ENCODE measurements at places on chromosomes 7 and 10.

DNA sequence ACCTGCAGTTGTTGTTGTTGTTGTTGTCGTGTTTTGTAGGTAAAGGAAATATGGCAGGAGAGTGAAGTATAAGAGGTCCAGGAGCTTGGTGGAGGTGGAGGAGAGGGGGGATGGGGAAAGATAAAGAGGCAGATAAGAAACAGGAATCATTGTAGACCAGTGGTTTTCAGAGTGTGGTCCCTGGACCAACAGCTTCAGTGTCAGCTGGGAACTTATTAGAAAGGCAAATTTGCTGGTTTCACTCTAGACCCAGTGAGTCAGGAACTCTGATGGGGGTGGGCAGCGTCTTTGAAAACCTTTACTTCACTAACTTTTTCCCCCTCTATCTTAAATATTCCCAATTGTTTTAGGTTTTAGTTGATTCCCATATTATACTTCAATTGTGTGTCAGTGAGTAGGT lies 241.5 kb downstream of the AUTS2 start:
- DNase-seq, result no peak

- no peak for DNase-seq
Observed at GRCh38 chr7:4267341-4268039, 414.6 kb upstream of the FOXK1 start.

GRCh38 chr7:67644151-67644550 lies 647.5 kb downstream of the TYW1 start:
- DNase-seq, result no peak

GRCh38 chr10:59585046-59585700 lies 124.5 kb downstream of the SLC16A9 start:
- DNase-seq, result peak; percentile 34

DNA sequence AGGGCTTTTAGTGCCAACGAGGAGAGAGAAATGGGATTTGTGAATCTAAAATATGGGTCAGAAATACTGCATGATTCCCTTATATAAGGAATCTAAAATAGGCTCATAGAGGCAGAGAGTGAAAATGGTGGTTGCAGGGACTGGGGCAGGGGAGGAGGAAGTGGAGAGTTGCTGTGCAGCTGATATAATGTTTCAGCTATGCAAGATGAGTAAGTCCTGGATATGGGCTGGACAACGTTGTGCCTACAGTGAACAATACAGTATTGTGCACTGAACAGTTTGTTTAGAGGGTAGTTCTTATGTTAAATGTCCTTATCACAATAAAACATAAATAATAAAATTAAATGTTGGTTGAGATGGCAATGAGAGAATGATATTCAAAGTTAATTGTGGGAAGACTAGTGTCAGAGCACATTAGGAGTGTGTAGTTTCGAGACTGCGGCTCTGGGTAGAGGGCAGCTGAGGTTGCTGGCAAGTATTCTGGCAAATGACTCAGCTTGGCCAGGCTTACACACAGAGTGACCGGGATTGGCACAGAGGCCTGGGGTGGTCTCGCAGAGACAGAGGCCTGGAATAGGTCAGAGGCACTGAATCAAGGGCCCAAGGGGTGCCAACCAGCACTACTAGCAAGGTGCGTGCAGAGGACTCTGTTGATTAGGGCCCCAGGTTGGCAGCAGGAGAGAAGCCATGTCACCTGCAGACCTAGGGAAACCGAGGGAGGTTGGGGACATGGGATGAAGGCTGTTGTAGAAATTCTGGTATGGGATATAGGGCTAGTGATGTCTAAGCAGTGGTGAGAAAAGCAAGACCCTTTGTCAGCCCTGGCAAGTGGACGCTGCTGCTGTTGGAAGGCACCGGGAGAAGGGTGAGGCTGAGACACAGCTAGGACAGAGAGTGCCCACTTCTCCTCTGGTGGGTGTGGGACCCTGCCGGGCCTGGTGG lies 2.8 kb upstream of the DEPP1 start:
- peak; percentile 85 for DNase-seq

DNA sequence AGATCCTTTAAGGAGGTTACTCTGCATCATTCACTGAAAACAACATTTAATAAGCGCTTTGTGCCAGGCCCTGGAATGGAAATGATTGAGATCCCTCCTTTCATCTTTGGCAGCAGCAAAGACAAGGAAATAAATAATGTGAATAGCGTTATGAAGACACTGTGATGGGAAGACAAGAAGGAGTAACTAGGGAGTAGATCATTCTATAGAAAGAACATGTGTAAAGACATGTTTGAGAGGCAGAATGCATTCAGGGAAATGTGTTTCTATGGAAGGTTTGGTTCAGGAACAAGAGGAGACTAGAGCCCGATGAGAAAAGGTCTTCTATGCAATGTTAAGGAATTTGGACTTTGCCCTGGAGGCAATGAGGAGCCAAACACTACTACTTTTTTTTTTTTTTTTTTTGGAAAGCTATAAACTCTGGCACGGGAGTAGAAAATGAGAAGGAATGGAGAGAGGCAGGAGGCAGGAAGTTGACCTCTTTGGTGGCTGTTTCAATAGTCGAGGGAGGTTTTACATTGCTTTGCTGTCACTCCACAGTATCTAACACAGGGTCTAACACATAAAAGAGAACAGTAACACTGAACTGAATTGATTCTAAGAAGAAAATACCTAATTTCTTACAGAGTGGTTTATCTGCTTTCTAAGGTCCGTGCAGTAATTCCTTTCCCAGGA lies 44.9 kb downstream of the SMURF1 start:
- DNase-seq, result no peak

GRCh38 chr7:104149822-104150221 lies 58.0 kb downstream of the ORC5 start:
- no peak for DNase-seq

DNA sequence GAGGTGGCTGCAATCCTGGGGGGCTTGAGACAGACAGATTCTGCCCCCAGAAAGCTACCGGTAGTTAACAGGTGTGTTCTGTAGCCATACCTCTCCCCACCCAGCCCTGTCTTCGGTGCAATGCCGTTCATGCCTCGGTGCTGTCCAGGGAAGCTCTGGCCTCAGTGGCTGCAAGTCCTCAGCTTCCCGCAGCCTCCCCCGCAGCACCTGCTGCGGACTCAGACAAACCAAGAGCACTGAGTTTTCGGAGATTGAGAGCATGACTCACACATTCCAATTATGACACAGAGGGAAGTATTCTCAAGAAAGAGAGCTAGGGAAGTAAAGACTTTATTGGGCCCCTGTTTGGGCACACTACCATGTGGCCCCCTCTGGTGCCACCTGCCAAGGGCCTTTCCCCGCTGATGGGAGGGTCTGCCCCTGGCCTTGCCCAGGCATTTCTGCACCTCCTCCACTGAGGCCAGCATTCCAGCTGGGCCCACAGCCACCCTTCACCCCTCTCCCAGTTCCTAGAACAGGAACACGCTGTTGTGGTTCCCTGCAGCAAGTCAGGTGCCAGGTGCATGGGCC lies 30.2 kb upstream of the EZH2 start:
- DNase-seq, result peak; percentile 56

DNA sequence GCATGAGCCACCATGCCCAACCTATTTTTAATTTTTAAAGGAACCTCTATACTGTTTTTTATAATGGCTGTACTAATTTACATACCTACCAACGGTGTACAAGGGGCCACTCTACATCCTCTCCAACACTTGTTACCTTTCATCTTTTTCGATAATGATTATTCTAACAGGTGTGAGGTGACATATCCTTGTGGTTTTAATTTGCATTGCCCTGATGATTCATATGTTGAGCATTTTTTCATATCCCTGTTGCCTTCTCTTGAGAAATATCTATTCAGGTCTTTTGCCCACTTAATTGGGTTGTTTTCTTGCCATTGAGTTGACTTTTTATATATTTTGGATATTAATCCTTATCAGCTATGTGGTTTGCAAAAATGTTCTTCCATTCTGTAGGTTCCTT lies 167.0 kb downstream of the CTTNBP2 start:
- no peak for DNase-seq

DNA sequence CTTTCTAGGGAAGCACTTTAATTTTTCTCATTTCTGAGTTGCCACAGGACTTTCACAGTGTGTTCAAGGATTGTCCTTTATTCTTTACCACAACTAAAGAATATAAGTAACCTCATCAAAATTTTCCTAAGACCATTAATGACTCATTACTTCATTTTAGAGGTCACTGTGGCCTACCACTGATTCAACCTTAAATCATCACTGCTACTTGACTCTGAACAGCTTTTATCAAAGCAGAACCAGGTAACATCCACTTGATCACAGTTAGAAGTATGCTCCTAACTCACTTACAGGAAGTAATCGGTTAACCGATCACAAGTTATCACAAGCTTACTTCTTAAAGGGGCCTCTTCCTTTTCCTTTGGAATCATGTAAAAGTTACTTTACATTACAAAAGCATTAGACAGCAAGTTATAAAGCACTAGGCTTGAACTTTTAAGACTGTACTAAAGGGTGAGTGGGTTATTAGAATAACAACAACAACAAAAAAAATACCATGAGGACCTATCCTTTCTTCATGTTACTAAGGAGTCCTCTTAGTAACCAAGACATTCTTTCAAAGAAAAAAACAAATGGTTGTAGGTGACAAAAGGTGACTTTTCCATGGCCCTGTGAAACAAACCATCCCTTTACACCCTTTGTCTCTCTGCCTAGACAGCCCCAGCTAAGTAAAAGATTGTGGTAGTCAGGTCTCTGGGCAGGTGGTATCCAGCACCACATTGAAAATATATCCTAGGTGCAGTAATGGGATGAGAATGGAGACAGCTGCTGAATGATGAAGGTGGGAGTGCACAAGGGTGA lies 40.0 kb upstream of the PDK4 start:
- DNase-seq, result no peak

DNA sequence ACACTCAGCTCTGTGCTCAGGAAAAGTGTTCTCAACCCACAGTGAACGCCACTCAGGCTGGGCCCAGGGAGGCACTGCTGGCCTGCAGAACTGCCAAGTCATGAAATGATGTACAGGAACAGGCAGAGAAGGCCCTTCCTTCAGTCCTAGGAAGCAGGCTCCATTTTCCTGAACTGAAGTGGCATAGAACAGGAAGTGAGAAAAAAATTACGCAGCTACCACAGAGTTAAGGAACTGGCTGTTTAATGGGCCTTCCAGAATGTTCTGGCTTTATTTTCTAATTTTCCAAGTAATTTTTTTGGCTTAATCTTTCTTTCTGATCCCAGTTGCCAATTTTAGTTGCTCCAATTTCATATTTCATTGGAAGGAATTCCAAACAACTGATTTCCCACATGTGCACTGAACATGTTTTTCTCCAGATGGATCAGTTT lies 39.3 kb downstream of the LRRC18 start:
- no peak for DNase-seq

GRCh38 chr7:139538881-139539635 lies 15.6 kb downstream of the CLEC2L start:
- no peak for DNase-seq

- no peak for DNase-seq
Observed at GRCh38 chr10:125015356-125015944, 73.5 kb downstream of the ZRANB1 start.

- DNase-seq, result peak; percentile 66
Observed at GRCh38 chr10:61284222-61284890, 168.8 kb downstream of the TMEM26 start.

- DNase-seq, result no peak
Observed at GRCh38 chr7:82668676-82669075, 225.1 kb upstream of the CACNA2D1 start.

DNA sequence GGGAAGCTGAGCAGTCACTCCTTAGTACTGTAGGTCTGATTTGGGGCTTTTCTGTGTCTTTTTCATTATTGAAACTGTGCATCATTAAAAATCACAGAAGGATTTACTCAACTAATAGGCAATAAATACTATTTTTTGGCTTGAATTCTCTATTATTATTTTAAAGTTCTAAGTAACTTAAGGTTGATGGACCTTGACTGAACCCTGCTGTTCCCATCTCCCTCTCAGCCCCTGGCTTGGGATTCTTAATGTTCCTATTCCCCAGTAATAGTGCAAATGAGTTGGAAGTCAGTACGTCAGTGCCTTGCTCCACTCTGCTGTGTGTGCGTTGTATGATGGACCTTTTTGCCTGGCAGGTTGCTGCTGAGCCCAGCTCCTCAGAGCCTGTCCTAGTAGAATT lies 166.3 kb downstream of the SND1 start:
- no peak for DNase-seq

- DNase-seq, result peak; percentile 11
Observed at GRCh38 chr7:767580-767940, 40.5 kb upstream of the PRKAR1B start.

- DNase-seq, result no peak
Observed at GRCh38 chr10:57513637-57514036, 754.1 kb downstream of the IPMK start.

- DNase-seq, result no peak
Observed at GRCh38 chr10:48412081-48412480, 105.6 kb downstream of the MAPK8 start.

DNA sequence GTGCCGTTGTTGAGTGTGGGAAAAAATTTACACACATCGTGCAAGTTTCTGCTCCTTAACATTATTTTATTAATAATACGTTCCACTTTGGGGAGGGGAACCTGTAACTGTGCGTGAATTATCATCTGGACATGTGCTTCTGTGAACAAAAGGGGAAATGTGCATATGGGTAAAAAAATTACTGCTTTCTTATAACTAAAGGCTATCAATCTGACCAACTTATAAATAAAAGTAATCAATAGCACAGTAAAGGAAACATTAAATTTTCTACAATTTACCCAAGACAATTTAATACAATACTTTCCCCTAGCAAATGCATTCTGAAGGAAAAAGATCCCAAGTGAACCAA lies 4.5 kb downstream of the TWIST1 start:
- DNase-seq, result no peak

GRCh38 chr7:102303669-102304422 lies 17.2 kb downstream of the SH2B2 start:
- DNase-seq, result no peak

DNA sequence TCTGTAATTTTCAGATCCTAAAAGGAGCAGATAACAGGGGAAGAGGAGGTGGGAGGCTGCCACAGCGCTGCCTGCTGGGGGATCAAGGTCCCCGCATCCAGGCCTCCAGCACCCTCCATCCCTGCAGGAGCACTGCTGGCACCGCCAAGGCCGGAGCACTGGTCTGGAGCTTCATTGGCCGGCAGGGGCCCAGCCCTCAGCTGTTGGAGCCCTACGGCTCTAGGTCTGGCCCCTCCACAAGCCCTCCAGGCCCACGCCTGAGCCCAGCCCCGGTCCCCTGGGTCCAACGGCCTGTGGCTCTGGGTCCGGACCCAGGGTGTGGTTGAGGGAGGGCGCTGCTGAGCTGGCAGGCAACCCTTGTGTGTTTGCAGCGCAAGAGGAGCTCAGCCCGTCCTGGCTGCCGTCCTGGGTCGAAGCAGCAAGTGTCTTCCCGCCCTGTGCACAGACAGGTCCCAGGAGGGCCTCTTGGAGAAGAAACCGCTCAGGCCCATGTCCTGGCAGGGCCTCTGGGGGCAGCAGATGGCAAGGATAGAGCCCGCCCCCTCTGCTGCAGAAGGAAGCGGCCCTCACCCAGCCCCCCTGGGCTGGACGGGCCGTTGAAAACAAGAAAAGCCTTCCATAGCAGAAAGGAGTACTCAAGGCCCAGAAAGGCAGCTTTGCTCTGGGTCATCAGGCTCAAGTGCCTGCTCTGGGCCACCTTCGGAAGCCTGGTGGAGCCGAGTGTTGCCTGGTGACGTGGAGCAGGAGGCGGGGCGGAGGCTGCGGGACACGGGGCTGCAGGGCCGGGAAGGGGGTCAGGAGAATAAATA lies 54.3 kb upstream of the TNRC18 start:
- DNase-seq, result peak; percentile 25
